Activated CD8-positive, alpha-beta memory T cell treated with anti-CD3 and anti-CD28 coated beads for 4 hours (primary cell): ENCODE measurements at places on chromosomes 16 and 17.

DNA sequence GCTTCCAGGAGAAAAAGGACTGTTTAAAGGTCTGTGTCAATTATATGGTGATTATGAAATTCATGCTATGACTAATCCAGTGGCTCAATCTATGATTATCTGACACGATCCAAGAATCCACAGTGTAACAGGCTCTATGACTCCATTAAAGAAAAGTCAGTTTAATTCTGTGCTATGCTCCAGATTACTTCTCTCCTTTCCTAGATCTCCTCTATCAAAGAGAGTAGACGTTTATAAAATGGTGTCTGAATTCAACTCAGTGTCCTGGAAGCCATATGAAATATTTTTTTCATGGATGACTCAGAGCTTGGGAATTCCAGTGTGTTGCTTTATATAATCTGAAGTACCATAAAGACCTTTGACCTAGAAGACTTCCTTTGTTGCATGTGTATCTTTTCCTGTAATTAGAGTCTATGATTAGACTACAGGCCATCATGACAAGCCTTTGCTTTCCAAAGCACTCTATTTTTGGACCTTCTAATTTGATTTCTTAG, 27.0 kb upstream of the NF1 start:
- DNase-seq = no peak

- DNase-seq = no peak
Observed at GRCh38 chr16:80437707-80438106, 103.1 kb upstream of the DYNLRB2 start.

DNA sequence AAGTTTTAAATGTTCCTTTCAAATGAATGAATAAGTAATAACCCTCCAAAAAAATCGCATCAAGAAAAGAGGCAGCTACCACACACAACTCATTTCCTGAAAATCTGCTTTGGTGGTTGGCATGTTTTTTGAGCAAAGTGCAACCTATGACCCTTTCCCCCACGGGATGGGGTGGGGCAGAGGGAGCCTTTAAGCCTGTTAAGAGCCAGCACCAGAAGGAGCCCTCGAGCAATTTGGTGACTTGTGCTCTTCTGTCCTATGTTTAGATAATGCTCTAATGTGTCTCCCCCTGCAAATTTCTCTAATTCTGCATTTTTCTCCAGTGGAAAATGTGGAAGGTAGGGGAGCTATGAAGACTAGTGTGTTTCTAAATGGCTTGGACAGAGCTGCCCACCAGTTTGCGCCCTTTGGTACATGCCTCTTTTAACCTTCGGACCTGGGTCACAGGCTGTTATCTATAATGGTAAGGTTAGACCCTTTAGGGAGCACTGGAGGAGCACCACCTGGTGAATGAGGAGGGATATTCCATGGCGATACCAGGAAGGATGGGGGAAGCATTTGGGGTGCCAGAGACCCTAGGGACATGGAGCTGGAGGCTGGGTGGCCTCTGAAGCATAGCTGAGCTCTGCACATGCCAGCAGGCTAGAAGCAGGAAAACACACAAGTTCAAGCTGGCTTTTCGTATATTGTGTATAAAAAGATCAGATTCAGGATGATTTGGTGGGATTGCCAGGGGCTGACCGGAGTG, 1.6 kb downstream of the PYCARD start:
- DNase-seq = no peak

GRCh38 chr17:75078284-75079022, 9.3 kb upstream of the SLC16A5 start:
- no peak for DNase-seq

- DNase-seq = no peak
Observed at GRCh38 chr16:63789603-63790002, 1332.3 kb downstream of the CDH11 start.

DNA sequence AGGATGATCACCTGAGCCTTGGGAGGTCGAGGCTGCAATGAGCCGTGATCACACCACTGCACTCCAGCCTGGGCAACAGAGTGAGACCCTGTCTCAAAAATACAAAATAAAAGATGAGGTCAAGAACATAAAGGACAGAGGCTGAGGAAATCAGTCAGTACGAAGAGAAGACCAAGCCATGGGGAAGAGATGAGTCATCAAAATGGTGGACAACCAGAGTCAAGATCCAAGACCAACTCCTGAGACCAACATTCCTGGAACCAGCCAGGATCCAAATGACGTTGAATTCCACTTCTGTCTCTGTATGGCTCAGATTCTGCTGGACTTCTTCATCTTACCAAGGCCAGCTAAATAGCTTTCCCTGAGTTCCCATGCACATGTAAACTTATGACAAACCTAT, 44.8 kb upstream of the NOG start:
- no peak for DNase-seq

GRCh38 chr16:25693631-25694030, 1.9 kb downstream of the HS3ST4 start:
- DNase-seq = no peak

DNA sequence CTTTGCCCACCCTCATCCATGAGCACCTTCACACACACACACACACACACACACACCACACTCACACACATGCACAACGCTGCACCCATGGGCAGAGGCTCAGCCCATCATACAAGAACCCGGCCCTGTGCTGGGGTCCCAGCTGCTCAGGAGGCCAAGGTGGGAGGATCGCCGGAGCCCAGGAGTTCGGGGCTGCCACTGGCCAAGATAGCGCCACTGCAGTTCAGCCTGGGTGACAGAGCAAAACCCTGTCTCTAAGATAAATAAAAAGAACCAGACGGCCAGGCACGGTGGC, 3.4 kb upstream of the FSCN2 start:
- DNase-seq = no peak

DNA sequence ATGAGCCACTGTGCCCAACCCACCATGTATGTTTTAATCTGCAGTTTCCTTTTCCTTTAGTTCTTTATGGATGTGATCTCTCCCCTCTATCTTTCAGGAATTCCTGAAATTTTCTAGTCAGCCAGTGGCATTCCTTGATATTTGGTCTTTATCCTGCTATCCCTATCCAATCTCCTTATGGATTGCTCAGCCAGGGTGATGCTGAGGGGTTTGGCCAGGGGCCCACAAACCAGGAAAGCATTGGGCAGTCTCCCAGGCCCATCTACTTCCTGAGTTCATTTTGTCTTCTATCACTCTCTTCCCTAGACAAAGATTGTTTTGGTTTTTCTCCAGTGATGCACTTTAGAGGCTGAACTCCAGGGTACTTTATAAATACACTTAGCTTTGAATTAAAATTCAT, 115.9 kb downstream of the KATNIP start:
- no peak for DNase-seq

- no peak for DNase-seq
Observed at GRCh38 chr17:75983501-75984181, 4.6 kb downstream of the TEN1 start.

DNA sequence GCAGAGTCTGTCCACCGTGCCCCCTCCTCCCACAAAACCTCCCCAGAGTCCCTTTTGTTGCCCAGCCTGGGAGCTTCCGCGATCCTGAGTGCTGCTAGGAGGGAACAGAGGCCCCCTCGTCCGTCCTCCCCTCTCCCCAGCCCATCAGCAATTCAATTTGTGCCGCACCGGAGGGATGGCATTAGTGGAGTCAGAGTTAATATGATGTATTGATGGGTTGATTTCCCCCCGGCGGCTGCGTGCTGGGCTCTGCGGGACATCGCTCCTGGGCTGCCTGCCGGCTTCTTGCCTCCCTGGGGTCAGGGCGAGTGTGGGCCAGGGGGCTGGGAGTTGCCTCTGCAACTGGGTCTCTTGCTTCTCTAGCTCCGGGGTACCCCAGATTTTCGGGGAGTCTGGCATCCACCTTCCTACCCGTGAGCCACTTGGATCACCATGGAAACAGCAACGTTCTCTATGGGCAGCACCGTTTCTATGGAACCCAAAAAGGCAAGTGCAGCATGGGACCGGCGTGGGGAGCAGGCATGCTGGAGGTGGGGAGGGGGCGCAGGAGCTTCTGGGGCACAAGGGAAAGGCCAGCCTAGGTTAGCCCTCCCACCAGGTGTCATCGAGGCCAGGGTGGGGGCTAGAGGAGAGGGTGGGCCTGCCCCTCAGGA, 42.9 kb downstream of the BAHCC1 start:
- no peak for DNase-seq

DNA sequence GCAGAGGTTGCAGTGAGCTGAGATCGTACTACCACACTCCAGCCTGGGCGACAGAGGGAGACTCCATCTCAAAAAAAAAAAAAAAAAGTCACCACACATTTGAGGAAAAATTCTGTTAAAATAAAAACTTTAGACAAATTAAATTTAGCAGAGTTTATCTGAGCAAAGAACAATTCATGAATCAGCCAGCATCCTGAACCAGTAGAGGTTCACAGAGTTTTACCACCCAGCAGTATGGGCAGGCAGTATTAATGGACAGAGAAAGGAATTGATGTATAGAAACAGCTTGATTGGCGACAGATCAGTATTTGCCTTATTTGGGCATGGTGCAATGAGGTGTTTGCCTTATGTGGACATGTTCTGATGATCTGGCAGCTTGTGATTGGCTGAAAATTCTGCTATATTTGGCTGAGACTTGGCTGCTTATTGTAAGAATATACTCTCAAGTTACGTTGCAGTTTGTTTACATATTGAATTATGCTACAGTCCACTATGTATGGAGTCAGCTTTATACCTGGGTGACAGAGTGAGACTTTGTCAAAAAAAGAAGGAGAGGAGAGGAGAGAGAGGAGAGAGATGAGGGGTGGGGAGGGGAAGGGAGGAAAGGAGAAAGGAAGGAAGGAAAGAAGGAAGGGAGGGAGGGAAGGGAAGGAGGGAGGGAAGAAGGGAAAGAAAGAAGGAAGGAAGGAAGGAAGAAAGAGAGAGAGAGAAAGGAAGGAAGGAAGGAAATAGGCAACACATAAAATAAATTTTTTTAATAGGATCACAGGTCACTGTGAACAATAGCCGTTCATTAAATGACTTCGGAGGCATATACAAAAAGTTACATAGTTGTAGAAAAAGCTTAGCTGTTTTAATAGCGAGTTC, 14.6 kb downstream of the ABCC3 start:
- DNase-seq = no peak

GRCh38 chr16:6081320-6081976, 983.9 kb upstream of the EEF2KMT start:
- no peak for DNase-seq

GRCh38 chr17:17258011-17258410, 21.0 kb upstream of the FLCN start:
- DNase-seq = no peak

- no peak for DNase-seq
Observed at GRCh38 chr16:7765079-7765550, 432.5 kb downstream of the RBFOX1 start.

GRCh38 chr17:77666881-77667395, 291.6 kb upstream of the TNRC6C start:
- DNase-seq = peak; percentile 14

DNA sequence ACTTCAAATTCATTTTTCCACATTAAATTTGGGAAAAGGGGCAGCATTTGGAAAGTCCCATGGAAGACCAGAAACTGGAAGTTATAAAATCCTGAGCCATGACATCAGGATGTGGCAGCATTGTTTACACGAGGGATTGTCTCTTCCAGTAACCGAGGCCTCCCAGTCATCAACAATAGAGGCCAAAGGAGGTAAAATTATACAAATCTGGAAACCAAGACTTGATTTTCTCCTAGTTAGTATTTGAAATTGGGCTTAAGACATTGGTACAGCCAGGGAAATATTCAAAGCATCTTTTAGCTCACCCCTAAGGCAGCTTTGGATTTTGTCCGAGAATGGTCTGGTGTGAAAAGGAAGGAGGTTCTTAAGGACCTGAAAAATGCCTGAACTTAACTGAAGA, 251.6 kb upstream of the FOXF1 start:
- no peak for DNase-seq

GRCh38 chr16:79334127-79334526, 266.4 kb downstream of the MAF start:
- DNase-seq = no peak

DNA sequence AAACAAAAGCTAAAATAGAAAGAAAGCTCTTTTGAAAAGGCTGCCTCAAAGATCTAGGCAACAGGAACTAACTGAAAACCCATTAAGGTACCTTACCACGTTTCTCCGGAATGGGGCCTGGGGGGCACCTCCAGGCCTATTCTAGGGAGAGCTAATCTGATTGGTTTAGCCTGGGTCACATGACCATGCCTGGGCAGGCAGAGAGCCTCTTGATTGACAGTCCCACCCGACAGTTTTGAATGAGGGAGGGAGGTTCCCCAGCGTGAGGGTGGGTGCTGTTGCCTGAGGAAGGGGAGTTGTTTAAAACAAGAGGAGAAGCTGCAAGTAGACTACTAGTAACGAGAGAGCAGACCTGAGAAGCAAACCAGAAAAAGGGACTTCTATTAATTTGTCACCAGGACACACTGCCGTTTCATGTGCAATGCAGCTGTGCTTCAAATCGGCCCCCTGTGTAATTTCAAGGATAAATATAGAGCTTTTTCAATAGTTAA, 143.4 kb upstream of the HS3ST2 start:
- no peak for DNase-seq

- DNase-seq = no peak
Observed at GRCh38 chr17:71085238-71086033, 916.1 kb downstream of the KCNJ2 start.

- DNase-seq = no peak
Observed at GRCh38 chr16:14436401-14436955, 193.6 kb downstream of the PARN start.

- no peak for DNase-seq
Observed at GRCh38 chr16:89084411-89084810, 9.2 kb upstream of the ACSF3 start.

- no peak for DNase-seq
Observed at GRCh38 chr17:81131486-81132196, 33.7 kb upstream of the PVALEF start.

GRCh38 chr17:49566668-49567071, 9.0 kb upstream of the NXPH3 start:
- no peak for DNase-seq

DNA sequence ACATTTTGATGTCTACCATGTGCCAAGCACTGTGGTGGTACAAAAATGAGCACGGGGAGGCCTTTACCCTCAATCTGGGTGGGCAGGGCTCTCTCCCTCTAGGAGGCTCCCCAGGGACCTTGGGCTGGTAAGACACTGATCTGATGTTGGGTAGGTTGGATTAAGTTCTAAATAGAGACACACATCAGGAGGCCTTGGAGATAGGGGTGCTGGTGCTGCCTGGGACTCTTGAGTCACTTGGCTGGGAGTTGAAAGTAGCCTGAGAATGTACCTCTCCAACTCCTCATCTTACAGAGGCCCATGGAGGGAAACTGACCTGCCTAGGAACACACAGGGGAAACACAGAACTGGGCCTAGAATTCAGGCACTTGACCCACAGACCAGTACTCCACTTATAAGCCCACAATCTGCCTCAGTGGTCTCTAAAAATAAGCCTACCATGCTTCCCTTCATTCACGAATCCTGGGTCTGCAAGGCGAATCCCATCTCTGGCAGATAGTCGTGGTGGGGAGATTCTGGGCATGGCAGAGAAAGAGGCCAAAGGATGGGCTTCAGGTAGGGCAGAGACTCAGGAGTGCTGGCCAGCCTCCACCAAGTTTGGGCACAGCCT, 1.8 kb upstream of the NEUROD2 start:
- DNase-seq = no peak

GRCh38 chr16:19168371-19169081, 486 bp downstream of the SYT17 start:
- DNase-seq = no peak
